ENCODE measurements at places on chromosomes 1 and 21. TPM values are rescaled to one million over a fixed set of nuclear protein-coding genes. Genes with fewer than 3 reads are reported as not detected.

GRCh38 chr1:43042773-43043457 lies 84.2 kb upstream of the SLC2A1 start:
- no peak for DNase-seq

DNA sequence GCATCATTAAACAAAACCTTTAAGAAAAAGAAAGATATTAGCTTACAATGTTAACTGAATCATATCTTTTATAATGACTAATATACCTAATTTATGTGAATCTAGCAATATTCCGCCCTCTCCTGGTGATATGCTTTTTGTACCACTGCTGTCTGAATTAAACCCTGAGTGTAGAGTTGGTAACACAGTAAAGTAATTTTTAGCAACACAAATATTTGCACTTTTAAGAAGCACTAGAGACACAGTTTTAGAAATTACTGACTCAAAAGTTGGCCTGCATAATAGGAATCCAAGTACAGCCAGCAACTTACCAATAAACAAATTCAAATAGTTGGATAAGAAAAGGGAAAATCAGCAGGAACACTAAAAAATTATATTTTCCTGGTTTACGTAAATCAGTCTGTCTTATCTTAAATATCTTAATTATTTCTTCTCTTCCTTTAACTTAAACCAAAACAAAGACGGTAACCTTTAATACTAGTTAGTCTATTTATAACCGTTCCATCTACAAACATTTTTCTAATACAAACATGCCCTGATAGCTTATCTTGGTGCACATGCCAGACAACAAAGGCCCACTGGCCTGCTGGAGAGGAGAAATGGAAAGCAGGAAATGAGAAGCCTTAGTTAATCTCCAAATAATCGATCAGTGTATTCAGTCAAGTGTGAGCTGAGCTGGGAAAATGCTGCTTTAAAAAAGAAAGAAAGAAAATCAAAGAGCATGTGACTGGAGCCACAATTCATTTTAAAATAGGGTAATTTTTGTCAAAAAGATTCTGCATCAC lies 246.0 kb downstream of the RERE start:
- DNase-seq, result no peak

DNA sequence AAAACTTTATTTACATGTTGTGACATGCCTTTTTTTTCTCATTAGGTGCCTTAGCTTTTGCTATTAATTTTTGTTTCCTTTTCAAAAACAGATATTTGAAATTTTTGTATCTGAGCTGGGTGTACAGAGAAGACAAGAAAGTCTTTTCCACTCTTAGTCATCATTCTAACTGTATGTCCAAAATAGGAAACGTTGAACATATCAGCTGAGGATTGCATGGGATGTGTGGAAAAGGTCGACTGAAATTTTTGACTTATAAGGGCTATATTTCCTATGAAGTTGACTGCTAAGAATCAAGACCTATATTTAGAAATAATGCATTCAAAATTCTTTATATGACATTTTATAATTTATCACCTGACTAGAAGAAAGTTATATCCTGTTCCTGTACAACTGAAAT lies 270.0 kb upstream of the ZRANB2 start:
- DNase-seq, result no peak

DNA sequence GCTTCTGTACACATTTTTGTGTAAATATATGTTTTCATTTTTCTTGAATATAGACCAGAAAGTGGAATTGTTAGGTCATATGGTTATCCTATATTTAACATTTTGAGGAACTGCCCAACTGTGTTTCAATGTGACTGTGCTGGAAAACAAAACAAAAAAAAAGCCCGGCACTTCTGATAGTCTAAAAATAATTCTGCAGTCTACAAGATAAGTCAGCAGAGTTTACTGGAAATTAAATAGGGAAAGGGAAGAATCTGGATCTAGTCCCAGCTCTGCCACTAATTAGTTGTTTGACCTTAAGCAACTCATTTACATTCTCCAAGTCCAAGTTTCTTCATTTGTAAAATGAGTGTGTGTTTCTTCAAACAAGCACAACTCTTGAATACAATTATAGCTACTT lies 869.1 kb upstream of the B3GALT2 start:
- DNase-seq, result no peak

The NBPF19 gene
- total RNA-seq, result 6.3 TPM

Measured in left cardiac atrium (tissue), 4 donors.